ENCODE measurements at places on chromosomes 5 and 9.

GRCh38 chr9:19148187-19148586 is 20.9 kb upstream of the PLIN2 start:
- DNase-seq = no peak

DNA sequence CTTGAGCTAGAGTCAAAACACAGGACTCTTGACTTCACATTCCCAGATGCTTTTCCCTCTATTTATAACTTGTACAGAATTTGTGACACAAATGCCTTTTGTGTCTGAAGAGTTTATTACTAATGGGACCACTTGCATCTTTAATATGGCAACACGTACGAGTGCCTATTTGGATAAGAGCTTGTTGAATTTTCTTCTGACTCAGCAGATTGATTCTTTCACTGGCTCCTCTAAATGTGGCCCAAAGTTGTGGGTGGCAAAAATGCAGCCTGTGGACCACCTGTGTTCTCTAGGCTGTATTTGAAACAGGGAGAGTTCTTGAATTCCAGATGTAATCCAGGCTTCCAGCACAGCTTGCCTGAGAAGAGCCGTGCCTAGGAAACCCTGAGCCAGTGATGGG is 34.1 kb upstream of the ERCC6L2 start:
- no peak for DNase-seq

- DNase-seq = no peak
These were observed 11.6 kb downstream of the KLHL3 start for GRCh38 chr5:137724251-137724650.

DNA sequence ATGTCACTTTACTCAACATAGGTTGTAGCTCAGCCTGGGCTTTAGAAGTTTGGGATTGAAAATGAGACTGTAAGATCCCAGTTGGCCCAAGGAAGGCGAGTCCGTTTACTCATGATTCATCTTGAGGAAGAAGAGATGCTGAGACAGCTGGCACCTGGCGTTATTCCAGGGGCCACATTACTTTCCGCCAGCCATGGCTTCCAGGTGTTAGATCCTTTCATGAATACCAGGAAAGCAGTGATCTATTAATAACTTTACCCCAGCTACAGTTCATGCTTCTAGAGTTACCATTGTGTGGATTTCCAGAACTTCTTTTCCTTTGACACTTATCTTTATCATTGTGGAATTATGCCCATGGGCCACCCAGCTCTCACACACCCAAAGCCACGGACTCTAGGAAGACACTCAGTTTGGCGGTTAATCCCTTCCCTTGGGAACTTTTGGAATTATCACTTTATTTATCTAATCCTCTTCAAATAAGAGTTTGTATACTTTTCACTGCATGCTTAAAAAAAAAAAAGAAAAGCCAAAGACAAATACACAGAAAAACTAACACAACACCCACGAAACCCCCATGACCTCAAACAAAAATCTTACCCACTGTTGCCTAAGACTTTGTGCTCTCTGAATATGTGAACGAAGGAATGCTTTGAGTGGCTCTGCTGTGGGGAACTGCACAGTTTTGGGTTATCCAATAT is 26.9 kb downstream of the RAI14 start:
- DNase-seq = no peak

- DNase-seq = no peak
These were observed 47.7 kb upstream of the FUBP3 start for GRCh38 chr9:130531670-130532069.

DNA sequence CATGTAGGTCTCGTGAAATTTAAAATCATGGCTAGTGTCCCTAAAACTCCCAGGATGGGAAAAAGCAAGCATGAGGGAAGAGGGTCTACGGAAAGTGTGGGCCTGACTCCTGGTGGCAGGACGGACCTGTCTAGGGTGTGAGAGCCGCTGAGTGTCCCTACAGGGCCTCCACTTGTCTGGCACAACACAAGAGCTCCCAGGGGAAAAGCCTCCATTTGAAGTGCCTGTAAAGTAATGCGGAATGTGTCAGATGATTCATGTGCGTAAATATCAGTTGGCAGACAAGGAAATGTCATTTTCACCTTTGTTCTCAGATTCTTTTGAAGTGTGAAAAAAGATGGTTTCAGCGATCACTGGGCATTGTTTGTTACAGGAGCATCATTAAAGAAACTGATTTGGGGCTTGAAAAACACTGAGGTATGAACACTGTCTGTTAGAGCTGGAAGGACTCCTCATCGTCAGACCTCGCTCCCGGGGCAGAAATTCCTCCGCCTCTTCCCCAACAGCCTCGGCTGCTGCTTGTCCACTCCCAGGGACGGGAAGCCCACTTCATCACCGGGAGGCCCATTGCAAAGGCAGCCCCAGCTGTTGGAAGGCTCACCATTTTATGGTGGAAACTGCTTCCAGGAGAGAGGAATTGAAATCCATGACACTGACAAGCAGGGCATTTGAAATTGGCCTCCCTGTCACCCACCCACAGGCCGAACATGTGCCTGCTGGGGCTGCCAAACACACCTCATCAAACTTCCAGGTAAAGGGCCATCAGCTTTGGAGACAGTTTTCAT is 240.8 kb downstream of the FSTL4 start:
- DNase-seq = no peak
